ENCODE measurements at places on chromosomes 7 and 10.
A peak's percentile ranks its signal among the peaks of the same experiment; 100 is the strongest.

DNA sequence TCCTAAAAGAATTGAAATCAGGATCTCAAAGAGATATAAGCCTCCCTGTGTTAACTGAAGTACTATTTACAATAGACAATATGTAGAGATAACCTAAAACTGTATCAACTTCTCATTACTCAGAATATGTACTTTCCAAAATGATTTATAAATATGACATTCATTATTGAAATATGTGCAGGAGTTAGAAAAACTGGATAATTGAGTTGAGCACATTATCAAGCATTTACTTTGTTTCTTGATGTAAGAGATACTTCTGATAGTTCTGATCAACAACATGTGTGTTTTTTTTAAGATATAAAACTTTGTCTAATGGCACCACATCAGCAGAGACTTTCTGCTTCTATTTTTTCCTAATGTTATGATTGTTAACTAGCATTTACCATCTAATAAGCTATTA, 38.2 kb downstream of the HYAL4 start:
- DNase-seq = no peak

DNA sequence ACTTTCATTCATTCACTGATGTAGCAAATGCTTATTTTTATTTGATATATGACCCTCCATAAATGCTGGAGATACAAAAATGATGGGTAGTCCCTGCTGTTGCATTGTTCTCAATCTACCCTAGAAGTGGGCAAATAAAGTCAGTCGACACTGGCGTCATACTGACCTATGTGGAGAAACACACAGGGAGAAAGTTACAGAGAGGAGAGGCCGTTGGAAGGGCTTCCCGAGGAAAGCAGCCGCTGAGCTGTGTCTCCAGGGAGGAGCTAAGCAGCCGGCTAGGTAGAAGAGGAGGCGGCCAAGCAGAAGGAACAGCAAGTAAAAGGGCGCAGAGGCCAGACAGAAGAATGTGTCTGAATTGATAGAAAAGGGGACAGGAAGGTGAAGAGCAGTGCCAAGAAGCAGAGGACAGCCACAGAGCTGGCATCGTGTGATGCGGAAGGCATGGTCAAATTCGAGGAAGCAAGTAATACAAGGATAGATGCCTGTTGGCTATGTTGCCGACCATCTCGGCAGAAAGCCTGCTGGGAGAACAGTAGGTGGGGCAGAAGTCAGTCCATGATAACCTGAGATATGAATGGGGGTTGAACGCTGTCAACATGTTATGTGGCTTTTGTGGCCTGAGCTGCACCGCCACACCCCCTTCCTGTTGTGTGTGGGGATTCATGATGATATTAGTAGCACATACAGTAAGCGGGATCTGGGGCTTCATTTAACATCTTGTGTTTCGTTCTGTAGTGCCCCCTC, 25.9 kb downstream of the ST8SIA6 start:
- DNase-seq = peak; percentile 47

- DNase-seq = no peak
Measured at GRCh38 chr10:70537398-70538194, 59.0 kb downstream of the PALD1 start.

- no peak for DNase-seq
Measured at GRCh38 chr10:24113901-24114300, 95.0 kb upstream of the KIAA1217 start.

DNA sequence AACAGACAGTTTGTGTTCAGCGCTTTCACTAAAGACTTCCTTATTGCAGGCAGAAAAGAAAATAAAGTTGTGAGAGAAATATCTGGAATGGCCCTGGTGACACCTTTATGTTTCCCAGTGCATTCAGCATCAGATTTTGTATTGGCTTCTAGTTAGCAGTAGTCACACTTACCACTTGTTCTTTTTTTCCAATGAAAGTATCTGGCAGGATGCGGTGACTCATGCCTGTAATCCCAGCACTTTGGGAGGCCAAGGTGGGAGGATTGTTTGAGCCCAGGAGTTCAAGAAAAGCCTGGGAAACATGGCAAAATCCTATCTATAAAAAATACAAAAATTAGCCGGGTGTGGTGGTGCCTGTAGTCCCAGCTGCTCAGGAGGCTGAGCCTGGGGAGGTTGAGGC, 649.6 kb downstream of the LRMDA start:
- DNase-seq = no peak

GRCh38 chr10:36885746-36886145, 239.7 kb upstream of the ANKRD30A start:
- no peak for DNase-seq

DNA sequence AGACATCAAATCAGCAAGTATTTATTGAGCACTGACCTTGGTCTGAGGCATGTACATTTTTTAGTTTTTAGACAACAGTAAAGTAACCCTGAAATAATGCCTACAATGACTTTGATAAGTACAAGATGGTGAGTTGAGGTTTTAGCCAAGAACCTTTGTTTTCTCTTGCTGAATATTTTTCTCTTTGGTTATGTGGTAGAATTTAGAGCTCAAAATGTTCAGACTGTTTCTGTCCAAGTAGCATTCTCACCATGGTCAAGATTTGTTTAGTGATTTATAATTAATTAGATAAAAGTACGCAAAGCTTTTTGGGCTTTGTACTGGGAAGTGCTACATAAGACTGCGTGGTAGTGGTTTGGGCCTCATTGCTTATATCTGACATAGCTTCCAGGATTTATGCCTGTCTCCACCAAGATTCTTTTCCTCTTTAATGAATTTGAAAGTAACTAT, 102.4 kb downstream of the KAT6B start:
- no peak for DNase-seq

DNA sequence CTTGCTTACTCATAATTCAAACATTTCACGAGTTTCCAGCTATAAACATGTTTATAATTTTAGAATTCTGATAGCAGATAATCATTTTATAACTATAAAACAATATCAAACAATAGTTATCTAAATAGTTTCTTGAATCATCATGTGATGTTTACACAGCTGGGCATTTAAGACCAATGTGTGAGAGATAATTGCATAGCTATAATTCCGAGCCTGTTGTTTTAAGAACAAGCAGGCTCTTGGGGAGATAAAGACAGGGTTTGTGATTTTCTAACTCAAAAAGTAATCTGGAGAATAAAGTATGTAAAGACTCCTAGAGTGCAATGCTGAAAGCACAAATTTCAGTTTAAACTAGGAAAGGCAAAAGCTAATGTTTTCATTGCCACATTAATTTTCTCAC, 331.2 kb downstream of the LRRTM3 start:
- no peak for DNase-seq

- DNase-seq = no peak
Measured at GRCh38 chr10:87978166-87978565, 114.7 kb downstream of the PTEN start.

- DNase-seq = no peak
Measured at GRCh38 chr10:126964190-126964589, 59.0 kb downstream of the DOCK1 start.

GRCh38 chr10:112985690-112986543, 35.9 kb downstream of the TCF7L2 start:
- DNase-seq = no peak

DNA sequence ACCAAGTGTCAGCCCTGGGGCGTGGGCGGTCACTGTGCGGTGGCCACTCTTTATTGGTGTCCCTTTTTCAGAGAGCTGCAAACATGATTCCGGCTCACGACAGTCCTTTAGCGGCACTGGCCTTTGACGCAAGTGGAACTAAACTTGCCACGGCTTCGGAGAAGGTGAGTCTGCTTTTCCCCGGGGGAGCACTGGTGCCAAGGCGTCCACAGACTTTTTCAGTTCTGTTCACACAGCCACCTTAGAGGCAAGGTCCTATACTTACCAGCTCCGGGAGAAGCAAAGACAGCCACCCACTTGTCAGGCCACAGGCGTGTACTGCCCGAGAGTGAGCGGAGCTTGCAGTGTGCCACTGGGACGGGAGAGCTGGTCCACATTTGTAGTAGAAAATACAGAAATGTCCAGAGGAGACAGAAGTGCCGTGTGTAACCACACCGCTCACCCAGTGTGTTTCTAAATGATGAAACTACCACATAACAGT, 27.9 kb downstream of the WIPI2 start:
- DNase-seq = no peak

DNA sequence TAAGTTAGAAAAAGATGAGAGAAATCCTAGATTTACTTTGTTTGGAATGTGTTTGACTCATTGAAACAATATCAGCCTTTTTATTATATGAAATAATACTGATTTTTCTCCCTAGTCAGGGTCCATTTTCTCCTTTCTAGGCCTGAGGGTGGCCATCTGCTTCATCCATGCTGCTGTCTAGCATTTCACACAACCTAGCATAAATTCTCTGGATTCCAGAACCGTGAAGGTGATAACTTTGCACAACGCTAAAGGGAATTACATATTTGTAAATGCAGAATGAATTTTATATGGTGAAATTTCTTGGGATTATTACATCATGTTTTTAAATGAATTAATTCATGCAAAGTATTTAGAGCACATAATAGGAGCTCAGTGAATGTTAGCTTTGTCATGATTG, 505.1 kb downstream of the INHBA start:
- DNase-seq = no peak

DNA sequence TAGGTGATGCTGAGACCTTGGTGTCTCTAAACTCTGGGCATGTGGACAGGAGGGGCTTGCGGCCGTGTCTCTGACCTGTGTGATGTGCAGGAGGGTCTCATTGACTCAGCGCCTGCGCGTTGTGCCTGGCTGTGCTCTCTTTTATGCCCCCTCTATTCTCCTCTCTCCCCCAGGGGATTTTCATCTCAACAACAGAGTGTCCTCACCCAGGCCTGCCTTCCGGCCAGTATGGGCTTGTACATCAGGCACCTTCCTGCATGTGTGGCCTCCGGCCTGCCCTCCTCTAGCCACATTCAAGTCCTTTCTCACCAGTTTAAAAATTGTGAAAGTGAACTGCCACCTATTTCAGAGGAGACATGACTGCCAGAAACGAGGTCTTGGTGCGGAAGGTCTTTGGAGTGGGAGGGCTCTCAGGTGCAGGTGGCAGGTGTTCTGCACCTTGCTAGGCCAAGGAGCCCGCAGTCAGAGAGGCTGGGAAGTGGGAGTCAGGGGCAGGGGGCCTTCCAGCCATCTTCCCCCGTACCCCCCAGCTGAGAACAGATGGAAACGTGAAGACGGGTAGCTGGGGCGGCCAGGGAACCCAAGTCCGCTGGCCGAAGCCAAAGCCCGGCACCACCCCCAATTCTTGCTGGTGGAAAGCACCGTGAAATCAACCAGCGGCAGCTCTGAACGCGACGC, 531 bp upstream of the INTS15 start:
- DNase-seq = no peak

DNA sequence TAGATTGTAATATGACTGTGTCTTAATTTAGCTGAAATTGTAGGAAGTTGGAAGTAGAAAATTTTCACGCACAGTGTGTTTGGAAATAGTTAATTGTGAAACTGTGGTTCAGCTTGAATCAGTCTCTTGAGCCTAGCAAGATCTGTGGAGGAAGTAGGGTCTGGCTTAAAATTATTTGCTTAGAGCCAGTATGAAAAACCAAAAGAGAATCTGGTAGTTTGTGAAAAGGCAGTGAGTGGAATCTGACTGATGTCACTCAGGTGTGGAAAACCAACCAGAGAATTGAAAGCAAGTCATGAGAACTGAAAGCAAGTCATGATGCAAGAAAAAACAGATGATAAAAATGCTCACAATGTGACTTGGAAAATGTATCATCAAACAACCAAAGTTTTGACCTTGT, 11.5 kb downstream of the LIPJ start:
- no peak for DNase-seq

GRCh38 chr7:116859323-116859722, 3.1 kb upstream of the CAPZA2 start:
- no peak for DNase-seq

GRCh38 chr7:47743965-47744591, 162.2 kb upstream of the TNS3 start:
- no peak for DNase-seq

- no peak for DNase-seq
Measured at GRCh38 chr7:27122077-27122910, 8.3 kb downstream of the HOXA4 start.

DNA sequence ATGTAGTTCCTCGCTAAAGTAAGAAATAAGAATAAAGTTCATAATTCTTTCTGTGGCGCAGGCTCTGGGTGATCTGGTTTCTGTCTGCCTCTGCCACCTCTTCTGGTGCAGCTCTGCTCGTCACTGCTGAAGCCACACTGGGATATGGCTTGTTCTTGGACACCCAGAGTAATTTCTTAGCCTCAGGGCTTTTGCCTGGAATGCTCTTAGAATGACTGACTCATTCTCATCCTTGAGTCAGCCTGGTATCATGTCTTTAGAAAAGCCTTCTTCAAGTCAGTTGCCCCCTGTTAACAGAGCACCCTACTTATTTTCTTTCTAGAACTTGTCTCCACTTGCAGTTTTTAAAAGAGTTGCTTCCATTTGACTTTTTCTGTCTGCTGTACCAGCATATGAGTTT, 2.0 kb downstream of the ZSCAN25 start:
- DNase-seq = no peak

DNA sequence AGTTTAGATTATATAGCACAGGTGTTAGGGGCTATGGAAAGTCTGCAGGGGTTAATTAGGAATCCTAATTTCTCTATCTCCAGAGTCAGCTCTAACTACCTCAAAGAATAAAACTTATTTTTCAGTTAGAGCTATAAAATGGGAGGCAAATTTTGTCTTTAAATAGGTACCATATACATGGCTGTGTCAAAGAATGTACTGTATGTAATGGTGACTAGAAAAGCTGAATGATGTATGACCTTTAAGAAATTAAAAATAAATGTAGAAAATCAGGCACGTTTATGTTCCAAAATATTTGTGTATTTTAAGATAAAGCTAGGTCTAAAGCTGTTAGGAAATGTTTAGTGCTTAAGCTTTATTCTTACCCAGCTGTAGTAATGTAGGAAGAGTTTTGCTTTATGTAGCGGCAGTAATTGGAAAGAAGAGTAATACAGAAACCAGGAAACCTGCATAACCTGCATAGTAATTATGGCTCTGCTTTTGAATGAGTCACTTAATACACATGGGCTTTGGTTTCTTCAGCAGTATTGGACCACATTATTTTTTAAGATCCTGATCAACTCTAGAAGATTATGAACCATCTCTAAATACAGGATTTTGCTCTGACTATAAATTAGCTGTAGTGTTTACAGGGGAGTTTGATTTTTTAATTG, 85.0 kb downstream of the KMT2E start:
- no peak for DNase-seq

DNA sequence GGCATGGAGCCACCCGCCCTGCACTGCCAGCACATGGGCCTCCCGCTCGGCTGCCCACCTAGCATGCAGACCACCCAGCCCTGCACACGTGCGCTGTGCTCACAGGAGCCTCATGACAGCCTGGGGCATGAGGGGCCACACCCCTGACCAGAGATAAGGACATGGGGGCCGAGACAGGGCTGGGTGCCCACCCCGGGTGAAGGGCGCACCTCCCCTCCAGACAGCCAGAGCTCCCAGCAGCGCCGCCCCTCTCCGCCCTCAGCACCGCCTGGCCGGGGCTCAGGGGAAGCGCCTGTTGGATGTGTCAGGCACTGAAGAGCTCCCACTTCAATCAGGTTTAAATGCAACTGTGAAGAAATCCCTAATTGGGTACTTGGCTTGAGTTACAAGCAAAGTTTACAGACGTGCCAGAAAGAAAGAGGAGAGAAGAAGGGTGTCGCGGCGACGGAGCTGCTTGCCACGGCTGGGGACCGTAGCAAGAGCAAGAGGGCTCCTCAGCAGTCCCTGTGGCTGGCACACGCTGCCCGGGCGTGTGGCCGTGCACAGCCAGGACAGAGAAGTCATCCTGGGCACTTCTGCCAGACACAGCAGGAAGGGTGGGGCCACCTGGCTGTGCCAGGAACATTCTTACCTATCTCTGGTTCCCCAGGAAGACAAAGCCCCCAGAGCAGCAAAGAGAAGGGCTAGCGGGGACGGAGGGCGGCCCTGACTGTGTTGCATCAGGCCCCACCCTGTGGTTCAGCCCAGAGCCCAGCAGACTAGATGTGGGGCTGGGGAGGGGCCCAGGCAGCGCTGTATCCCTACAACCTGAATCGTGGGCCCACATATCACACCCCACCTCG, 247.4 kb downstream of the ELFN1 start:
- DNase-seq = no peak
